Neural progenitor cell (in vitro differentiated cells): ENCODE measurements at places on chromosomes 4 and X.

- no peak for DNase-seq
Measured at GRCh38 chr4:155941085-155941790, 12.4 kb downstream of the CTSO start.

DNA sequence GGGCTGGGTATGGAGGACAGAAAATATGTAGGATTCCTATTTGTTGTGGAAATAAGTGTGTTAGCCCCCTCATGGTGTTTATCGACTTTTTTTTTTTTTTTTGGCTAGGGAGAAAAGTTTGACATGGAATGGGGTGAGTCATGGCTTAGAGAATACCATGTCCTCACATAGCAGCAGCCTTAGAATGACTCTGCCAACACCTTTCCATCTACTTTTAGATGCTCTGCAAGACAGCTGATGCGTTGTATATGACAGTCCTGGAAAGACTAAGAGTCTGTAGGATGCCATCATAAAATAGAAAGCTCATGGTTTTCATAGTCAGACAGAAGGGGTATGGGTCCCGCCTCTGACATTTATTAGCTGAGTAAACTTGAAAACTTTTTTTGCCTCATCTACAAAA lies 37.7 kb downstream of the MTTP start:
- DNase-seq: no peak

- DNase-seq: no peak
Measured at GRCh38 chr4:171117457-171117856, 695.7 kb upstream of the GALNTL6 start.

- DNase-seq: no peak
Measured at GRCh38 chr4:25872851-25873631, 10.3 kb upstream of the SEL1L3 start.

DNA sequence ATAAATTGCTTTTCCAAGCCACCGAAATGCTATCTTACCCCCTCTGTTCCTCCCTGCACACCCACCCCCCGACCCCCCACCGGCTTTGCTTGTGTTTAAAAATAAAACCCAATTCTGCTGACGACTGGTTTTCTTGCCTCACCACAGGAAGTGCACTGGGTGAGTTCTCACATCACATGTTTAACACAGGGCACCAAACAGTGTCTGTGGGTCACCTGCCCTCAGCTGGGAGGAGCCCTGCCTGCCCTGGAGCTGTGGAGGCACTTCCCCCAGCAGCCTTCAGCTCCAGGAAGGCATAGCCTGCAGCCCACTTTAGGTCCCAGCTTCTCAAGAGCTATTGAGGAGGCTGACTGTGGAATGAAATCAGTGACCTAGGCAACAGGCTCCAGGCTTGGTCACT lies 8.8 kb downstream of the TMEM255A start:
- peak; percentile 4 for DNase-seq

DNA sequence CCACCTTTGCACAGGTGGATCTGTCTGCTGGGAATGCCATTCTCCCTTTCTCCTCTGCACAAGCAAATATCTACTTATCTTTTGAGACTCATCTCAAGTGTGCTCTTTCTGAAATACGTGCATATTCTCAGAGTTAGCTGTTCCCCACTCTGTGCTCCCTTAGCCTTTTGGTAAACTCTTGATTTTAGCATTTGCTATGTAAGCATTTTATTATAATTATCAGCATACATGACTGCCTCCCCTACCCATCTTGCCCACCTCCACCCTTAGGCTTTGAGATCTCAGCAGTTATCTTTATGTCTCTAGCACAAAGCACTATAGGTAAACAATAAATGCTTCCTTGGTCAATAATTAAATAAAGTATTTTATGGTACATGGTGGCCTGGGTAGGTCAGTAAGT lies 11.5 kb downstream of the DRP2 start:
- DNase-seq: no peak

GRCh38 chr4:147709999-147710398 lies 21.9 kb upstream of the ARHGAP10 start:
- DNase-seq: no peak

GRCh38 chr4:73864365-73864764 lies 4.8 kb upstream of the CXCL1 start:
- DNase-seq: peak; percentile 36

DNA sequence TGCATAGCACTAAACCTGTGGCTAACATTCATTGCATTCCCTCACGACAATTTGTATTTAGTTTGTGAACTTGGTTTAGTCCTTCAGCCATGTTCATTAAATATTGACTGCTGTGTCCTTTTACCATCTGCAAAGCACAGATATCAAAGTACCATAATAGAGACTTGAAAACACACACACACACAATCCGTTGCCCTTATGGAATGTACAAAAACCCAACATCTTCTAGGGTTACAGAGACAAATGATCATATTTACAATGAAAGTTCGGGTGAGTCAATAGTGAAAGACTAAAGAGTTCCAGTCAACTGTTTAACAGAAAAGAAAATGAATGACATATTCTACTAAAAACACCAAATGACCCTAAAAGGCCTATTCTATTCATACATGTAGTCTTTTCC lies 50.8 kb upstream of the TXK start:
- DNase-seq: no peak

DNA sequence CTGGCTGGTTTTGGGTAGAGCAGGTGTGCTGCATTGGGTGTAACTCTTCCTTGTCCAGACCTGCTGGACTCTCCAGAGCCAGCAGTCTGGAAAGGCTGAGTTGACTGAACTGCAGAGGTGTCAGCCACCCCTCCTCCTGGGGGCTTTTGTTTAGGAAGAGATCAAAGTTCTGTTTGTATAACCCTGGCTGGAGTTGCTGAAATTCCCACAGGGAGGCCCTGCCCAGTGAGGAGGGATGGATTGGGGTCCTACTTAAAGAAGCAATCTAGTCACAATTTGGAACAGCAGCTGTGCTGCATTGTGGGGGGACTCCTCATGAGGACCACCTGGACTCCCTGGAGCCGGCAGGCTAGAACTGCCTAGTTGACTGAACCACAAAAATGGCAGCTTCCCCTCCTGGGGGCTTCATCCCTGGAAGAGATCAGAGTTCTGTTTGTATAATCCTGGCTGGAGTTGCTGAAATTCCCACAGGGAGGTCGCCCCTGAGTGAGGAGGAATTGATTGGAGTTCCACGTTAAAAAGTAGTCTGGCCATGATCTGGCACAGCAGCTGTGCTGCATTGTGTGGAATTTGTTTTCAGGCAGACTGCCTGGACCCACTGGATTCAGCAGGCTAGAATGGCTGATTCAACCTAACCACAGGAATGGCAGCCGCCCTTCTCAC lies 264.9 kb upstream of the ZC4H2 start:
- peak; percentile 5 for DNase-seq

- no peak for DNase-seq
Measured at GRCh38 chr4:77820649-77821561, 1.7 kb upstream of the CNOT6L start.

DNA sequence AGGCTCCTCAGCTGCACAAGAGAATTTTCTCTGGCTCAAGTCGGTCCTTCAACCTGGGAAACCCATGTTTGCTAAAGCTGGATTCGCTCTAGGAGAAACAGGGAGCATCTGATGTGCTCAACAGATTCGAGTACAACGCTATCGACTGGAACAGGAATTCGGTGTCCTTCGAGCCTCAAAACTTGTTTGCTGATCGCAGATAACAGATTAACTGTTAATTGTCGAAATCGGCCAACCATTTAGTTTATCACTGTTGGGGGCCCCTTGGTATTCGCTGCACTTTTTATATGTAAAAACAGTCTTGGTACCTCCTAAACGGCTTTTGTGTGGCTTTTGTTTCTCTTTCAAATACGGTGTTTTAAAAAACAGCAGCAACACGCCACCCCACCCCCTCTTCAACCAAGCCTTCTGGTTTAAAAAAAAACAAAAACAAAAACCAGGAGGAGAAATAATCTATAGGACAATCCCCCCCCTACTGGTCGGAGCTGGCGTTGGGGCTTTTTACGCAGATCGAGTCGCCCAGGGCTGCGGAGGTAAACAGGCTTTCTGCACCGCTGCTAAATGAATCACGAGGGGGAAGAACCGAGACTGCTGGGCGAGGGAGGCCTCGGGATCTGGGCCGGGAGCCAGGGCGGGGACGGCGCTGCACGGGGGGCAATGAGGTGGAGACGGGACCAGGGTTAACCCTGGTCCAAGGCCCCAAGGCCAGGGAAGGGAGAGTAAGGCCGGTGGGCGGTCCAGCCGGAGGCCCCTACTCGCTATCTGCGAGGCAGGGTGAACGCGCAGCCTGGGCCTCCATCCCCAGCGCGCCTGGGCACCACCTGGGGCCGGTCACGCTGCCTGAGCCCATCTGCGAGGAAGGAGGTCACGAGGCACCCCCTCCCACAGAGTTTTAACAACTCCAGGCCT lies 71.7 kb upstream of the BCOR start:
- peak; percentile 82 for DNase-seq

DNA sequence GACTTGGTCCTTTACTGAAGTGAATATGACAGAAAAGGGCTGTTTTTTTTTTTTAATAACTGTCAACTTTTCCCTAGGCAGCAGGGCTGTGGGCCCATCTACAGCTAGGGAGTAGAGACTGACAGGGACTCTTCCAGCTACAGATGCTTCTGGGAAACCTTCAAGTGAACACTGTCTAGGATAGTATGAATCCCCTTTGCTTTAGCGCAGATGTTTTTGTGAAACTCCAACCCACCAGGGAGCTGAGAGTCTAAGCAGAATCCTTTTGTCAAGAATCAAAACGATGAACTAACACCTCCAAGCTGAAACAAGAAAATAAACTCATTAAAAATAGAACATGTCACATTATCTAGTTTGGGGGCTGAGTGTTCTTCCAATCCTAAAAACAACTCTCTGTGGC lies 219.7 kb upstream of the FGF13 start:
- DNase-seq: no peak

DNA sequence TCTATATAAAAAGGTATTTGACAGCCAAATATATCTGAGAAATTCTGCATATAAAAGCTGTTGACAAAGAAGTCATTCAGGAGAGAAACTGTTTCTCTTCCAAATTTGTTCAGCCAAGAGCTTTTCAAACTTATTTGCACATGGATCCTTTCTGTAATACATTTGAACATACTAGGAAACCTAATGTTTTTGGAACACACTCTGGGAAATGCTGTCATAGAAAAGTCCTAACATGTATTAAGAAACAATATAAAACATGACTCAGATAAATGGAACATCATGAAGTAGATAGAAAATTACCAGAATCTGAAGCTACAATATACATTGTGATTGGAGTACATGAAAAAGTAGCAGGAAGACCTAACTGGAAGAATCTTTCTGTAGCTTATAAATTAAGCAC lies 781.5 kb upstream of the EPHA5 start:
- no peak for DNase-seq

- no peak for DNase-seq
Measured at GRCh38 chr4:98300706-98301105, 39.5 kb downstream of the RAP1GDS1 start.

DNA sequence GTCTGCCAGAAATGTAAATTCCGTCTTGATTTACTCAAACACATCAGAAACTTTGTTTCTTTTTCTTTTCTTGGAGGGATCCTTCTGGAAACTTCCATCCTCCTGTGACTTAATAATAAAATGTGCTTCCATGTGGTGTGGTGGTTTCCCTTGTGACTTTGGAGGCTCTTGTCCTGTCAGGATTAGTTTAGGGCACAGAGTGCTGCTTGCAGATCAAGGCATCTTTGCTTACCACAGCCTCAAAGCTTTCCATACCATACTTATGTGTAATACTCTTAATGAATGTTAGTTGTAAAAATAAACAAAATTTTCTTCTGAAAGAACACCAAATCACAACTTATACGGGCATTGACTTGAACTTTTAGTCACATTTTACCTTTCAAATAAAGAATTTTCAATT lies 27.4 kb downstream of the GBA3 start:
- DNase-seq: no peak

- DNase-seq: no peak
Measured at GRCh38 chr4:56860781-56861180, 39.3 kb upstream of the SPINK2 start.

GRCh38 chrX:15530318-15530717 lies 29.7 kb downstream of the BMX start:
- no peak for DNase-seq

- peak; percentile 32 for DNase-seq
Measured at GRCh38 chrX:137427816-137428215, 138.1 kb upstream of the ZIC3 start.

- no peak for DNase-seq
Measured at GRCh38 chr4:10521424-10521823, 64.2 kb upstream of the ZNF518B start.

DNA sequence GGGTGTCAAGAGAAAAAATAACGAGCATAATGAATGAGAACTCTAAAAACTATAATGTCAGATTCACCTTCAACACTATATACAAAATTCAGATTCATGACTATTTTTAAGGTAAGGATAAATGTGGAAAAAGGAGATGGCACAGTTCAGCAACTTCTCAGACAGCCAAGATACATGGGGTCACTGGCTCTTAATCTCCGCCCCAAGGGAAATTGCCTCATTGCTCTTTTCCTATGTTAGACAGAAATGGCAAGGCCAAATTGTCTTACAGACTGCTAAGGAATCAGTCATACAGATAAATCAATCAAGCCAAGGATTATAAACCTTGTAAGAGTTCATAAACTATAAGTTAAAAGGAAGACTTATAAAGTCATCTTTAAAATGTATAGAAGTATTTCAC lies 183.4 kb downstream of the OPHN1 start:
- DNase-seq: no peak

DNA sequence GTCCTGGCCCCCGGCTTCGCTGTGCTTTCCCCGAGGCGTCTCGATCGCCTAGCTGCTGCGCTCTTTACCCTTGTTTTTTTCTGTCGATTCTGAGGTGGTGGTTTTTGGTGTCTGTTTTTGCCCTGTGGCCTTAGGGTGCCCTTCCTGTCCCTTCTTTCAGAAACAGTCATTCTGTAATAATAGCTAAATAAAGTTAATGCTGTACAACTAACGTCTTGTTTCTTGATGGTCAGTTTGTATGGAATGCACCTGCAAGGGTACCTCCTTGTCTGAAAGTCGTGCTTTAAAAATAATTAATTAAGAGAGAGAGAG lies 686 bp downstream of the FIP1L1 start:
- DNase-seq: no peak

DNA sequence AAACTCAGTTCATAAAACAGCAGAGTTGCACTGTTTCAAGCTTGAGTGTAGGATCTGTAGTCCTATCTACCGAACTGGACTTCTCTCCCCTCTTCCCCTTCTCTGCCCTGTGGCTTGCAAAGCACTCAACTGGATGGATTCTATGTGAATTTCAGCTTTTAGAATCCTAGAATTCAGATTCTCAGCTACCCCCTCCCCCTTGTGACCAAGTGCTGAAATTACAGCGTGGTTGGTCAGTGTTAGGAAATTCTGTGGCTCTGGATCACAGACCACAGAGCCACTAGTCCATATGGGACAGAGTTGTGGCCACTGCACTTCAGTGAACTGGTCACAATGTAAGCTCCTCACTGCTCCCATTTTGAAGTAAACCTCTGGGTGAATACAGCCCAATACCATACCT lies 64.6 kb upstream of the TRPC5 start:
- DNase-seq: peak; percentile 63

DNA sequence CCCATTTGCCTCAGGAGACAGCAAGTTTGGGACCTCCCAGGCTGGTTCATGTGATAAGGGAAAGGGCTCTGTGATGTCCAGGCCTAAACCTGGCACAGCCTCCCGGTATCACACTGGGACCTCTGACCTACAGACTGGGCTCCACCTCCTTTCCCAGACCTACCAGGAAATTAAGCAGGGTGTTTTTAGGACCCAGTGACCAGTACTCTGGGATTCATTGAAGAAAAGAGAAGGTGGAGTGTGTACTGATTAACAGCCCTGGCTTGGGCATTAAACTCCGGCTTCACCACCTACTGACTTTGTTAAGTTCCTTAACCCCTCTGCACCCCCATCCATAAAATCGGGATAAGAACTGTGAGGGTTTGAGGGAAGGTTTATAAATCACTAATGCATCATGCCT lies 28.6 kb downstream of the ASB9 start:
- no peak for DNase-seq

GRCh38 chr4:145324161-145324560 lies 143.8 kb upstream of the OTUD4 start:
- no peak for DNase-seq
